Smooth muscle cell of the brain vasculature (primary cell): ENCODE measurements at places on chromosomes 12 and 14.

DNA sequence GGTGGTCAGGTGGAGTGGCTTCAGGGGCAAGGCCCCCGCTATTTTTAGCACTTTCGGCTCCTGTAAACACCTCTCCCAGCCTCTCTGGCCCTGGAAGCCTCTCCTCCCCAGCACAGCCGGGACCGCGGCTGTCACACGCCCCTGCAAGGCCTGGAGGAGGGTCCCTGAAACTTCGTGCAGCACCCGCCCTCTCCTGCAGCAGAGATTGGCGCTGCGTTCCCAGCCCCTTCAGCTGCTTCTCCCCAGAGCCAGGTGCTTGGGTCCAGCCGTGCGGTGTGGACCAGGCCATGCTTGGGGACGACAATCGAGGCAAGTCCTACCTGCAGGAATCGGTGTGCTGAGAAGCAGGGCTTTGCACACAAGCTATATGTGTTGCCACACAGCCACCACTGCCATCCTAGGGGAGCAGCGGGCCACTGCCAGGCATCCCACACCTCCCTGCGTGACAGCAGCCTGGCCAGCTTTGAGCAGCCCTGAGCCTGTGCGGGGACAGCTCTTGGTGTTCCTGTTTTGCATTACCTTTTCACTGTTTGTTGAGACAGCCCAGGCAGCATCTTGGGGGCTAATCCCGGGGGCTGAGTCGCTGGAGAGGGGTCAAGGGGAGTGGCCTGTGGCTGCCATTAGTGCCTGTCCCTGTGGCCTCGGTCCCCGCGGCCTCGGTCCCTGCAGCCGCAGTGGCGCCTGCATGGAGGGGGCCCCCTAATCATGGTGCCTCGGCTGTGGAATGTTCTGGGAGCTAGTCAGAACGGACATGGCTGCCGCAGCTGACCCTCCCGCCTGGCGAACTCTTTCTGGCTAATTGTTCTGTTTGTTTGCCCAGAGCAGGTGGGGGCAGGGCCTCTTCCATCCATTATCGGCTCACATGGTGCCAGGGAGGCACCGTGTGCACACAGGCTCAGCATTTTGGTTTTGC, 27.6 kb upstream of the TRAF3 start:
- no peak for DNase-seq

DNA sequence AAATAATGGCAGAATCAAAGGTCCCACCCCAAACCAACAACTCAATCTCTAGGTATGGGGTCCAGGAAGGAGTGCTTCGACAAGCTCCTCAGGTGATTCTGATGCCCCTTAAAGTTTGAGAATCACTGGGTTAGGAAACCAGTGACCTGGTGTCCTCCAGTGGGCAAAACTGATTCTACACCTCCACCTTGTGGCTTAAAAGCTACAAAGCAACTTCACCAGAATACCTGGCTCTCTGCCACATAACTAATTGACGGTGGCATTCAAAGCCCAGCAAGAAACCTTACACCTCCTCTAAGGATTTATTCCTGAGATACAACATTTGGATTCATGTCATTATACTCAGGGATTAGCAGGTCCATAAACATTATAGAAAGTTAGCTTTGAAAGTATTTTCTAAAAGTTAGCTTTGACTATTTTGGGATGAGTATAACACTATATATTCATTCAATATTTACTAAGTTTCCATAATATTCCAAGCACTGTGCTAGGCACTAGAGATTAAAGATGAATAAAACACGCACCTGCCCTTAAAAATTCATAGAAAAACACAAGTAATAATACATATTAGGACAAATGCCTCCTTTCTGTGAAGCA, 45.4 kb downstream of the DCAF5 start:
- no peak for DNase-seq

- no peak for DNase-seq
These were observed 3.6 kb downstream of the SMARCD1 start for GRCh38 chr12:50088577-50089335.

DNA sequence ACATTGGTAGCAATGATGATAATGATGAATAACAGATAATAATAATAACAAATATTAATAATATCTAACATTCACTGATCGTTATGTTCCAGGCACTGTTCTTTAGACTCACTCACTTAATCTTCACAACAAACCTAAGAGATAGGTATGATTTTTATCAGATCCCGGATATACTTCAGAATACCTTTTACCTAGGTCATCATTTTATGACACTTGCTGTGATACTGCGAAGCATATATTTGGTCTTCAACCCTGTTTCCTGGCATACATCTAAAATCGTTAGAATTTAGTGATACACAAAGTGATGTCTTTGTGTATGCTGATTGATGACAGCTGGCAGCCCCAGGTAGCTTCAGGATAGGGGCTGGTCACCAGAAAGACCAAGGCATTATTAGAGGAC, 46.1 kb downstream of the SLC41A2 start:
- no peak for DNase-seq

DNA sequence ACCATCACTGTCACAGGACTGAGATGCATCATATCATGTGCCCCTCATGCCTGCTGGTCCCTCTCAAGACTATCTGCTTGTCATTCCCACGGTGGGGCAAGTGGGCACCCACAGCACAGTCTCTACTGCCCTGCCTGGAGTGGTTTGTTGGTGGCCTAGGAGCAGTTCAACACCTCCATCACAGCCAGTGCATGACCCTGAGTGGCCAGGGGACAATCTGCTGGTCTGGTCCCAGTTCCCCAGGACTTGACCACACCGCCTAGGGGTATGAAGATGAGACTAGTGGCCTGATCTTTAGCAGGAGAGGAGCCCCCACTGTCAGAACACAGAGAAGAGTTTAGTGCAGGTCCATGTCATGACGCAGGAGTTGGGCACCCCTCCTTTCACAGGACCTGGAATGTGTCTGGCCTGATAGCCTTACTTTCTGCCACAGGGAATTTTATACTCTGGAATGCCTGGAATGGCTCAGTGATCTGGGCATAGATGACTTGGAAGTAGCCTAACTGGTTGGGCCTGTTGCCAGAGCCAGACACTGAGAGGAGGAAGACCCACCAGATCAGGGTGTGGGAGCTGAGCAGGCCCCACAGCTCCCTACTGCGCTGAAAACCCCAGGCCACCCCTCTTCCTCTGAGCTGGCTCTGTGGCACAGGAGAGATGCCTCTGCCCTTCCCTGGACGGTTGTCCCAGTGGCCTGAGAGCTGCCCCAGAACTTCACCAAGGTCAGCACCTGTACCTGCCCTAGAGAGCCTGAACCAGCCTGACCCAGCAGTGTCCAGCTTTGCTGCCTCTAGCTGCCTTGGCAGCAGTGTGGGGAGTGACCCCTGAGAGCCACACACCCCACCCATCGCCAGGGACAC, 83.3 kb downstream of the PUS7L start:
- no peak for DNase-seq
